ENCODE measurements at places on chromosomes 11 and 22.

DNA sequence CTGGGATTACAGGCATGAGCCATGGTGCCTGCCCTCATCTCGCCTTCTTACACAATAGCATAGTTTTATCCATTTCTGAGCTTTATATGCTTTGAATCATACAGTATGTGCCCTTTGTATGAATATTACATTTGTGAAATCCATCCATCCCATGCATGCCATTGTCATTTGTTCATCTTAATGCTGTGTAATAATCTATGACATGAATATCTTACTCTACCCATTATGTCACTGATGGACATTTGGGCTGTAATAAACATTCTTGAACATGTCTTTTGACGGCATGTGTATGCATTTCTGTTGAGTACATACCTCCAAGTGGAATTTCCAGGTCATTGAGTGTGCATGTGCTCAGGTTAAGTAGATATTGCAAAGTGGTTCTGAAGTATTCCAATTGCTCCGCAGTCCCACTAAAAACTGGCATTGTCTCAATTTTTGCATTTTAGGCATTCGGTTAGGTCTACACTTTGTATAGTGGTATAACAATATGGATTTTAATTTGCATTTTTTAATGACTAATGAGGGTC, 339.3 kb upstream of the SYN3 start:
- no peak for DNase-seq

DNA sequence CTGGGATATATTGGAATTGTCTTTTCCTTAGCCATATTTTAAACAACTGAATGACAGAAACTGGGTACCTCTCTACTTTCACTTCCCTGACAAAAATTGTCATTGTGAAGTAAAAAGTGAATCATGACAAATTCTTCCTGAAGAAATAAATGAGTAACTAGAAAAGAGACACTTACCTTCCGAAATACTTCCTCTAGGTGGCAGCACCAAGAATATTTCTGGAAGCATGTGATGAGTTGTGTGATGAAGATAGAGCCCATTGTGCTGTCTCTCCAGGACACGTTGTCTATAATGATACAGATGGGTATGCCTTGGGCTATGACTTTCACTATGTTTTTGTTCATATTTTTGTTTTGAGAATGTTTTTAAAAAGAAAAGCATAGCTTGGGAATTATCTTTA, 21.5 kb downstream of the CASP4 start:
- DNase-seq = no peak

DNA sequence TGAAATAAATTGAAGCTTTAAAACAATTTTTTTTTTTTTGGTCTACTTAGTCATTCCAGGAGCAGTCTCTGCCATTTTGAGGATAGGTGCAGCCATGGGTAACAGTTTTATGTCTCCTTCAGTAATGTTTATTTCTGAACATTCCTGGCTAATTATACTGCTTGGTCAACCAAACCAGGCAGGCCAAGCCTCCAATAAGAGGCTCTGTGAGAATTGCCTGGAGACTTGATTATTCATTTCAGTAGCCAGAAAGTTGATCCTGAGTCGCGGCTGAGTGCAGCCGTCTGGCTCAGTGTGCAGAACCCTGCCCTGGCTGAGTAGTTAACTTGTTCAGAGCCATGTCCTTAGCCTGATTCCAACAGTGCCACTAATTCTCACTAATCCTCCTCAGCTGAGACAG, 364.0 kb upstream of the FAT3 start:
- DNase-seq = no peak

DNA sequence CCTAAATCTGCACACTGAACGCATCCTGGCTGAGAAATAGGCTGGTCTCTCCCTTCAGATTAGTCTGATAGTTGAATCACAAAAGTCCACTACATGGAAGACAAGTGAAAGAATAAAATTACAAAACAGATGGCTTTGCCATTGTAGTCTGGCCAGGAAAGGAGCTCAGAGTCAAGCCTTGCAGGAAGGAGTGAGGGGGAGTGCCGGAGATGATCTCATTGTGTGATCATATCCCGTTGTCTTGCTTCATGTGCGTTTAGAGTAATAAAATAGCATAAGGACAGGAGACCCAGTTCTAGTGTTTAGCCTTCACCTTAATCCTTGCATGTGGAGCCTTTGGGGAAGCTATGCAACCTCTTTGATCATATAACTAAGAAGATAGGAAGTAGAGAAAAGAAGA, 666.7 kb upstream of the RAG2 start:
- no peak for DNase-seq

- no peak for DNase-seq
Observed at GRCh38 chr22:38724176-38724575, 18.4 kb downstream of the GTPBP1 start.

- DNase-seq = no peak
Observed at GRCh38 chr11:121257289-121257688, 35.3 kb upstream of the SC5D start.

GRCh38 chr22:49117486-49117885, 710.2 kb downstream of the BRD1 start:
- no peak for DNase-seq

- no peak for DNase-seq
Observed at GRCh38 chr22:49829044-49829853, 1.6 kb upstream of the BRD1 start.

DNA sequence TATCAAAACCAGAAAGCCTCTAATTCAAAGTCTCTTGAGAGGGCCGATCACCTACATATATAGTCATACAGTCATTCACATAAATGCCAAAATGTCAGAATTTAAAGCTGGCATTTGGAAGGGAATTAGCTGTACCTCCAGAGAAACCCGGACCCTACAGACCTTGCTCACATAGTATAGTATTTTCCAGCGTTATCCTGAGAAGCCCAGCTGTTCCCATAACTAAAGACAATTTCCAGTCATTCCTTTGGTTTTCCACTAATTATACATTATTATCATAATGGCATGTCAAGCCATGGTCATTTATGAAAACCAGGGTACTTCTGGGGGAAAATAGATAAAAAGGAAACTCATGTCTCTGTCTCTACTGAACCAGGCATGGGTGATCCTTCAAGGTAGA, 53.6 kb downstream of the FZD4 start:
- DNase-seq = no peak
